Osteocyte (in vitro differentiated cells): ENCODE measurements at places on chromosomes 12 and 14. TPM values are rescaled to one million over a fixed set of nuclear protein-coding genes. Genes with fewer than 3 reads are reported as not detected.

- no peaks in the 10 kb centered on the region for H3K27me3 ChIP-seq
- H3K4me1 ChIP-seq = no peaks in the 10 kb centered on the region
- no peak overlapping the region for H3K4me3 ChIP-seq
- no peak overlapping the region for H3K27ac ChIP-seq
- no peaks in the 10 kb centered on the region for H3K36me3 ChIP-seq
- no peak for DNase-seq
Observed at GRCh38 chr12:8564656-8565055, 24.0 kb upstream of the CLEC4E start.

- no peak overlapping the region for H3K4me3 ChIP-seq
- H3K4me1 ChIP-seq = no peaks in the 10 kb centered on the region
- no peak overlapping the region for H3K27ac ChIP-seq
- DNase-seq = no peak
- H3K36me3 ChIP-seq = no peaks in the 10 kb centered on the region
Observed at GRCh38 chr14:69529563-69529962, 45.0 kb downstream of the PLEKHD1 start.

DNA sequence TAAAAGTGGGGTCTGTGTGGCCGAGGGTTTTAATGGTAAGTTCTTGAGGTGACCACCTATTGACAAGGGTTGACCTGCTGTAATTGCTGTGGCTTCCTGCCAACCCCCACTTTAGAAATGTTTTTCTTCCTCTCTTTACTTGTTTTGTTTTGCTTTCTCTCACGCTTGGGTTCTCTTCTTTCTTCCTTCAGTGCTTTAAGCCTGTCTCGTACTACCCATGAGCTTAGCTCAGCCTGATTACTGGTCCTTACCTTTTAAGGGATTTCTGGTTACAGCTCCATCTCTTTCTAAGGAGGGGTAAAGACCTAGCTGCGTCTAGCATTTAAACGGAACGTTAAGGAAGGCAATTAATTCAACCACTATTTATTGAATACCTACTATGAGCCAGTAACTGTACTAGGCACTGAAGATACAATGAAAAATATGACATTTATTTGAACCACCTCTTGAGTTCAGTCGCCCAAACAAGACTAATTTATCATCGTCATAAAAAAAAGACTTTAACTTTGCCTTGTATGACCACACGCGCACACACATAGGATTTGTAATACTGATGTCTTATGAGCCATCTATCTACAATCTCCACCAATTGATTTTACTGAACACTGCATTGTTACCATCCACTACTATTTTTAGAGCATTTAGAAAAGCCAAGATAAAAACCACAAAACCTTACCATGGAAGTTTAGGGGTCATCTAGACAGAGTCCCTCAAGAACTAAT is 888 bp upstream of the PPP1R12A start:
- no peaks in the 10 kb centered on the region for H3K27me3 ChIP-seq
- H3K4me3 ChIP-seq = peak overlapping the region; percentile 97
- DNase-seq = no peak
- peak overlapping the region; percentile 99 for H3K27ac ChIP-seq
- no peaks in the 10 kb centered on the region for H3K36me3 ChIP-seq
- H3K4me1 ChIP-seq = peaks cover 23% of the 10 kb centered on the region

- H3K4me3 ChIP-seq = no peak overlapping the region
- peaks cover 16% of the 10 kb centered on the region for H3K4me1 ChIP-seq
- peaks cover 4% of the 10 kb centered on the region for H3K36me3 ChIP-seq
- no peak for DNase-seq
- H3K27me3 ChIP-seq = no peaks in the 10 kb centered on the region
Observed at GRCh38 chr12:50637870-50638481, 125.9 kb upstream of the ATF1 start.

DNA sequence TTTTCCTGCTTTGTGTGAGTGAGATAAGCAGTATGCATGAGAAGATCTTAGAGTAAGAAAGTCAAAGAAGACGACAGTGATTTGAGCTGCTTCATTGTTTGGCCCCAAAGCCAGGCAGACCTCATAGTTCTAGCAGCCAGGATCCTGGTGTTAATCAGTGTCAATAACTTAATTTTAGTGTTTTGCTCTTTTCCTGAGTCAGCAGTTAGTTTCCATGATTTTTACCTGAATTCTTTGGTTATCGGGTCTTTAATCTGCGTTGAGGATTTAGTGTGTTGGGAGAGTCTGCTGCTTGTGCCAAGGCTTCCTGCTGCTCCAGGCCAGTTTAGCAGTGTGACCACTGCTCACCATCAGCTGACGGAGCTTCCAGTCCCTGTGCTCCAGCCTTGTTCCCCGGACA is 241.6 kb upstream of the SOX5 start:
- H3K27me3 ChIP-seq = no peaks in the 10 kb centered on the region
- no peak for DNase-seq
- H3K4me1 ChIP-seq = no peaks in the 10 kb centered on the region
- no peak overlapping the region for H3K27ac ChIP-seq
- H3K36me3 ChIP-seq = no peaks in the 10 kb centered on the region
- no peak overlapping the region for H3K4me3 ChIP-seq

DNA sequence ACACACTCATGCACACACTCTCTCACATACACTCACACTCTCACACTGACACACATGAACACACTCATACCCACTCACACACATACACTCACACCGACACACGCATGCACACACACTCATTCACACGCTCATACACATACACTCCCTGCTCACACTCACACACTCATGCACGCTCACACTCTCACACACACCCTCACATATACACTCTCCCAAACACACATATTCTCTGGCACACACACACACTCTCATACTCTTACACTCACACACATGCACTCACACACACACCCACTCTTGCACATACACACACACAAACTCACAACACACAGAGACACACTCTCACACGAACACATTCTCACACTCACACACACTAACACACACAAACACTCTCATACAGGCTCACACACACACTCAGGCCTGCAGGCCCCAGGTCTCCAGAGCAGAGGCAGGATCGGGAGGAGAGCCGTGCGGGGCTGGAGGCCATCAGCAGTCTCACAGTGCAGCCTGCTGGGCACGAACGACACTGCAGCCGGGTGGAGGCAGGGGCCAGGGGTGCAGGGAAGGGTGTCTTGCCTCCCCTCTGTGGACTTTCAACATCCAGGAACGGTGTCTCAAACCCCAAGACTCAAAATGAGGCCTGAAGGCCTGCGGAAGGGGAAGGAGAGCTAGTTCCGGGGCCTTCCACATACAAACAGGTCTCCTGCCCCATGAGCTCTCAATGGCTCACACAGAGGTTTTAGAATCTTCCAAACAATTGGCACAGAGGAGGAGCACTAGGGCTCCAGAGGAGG is 148.7 kb downstream of the ANO2 start:
- H3K36me3 ChIP-seq = no peaks in the 10 kb centered on the region
- no peak overlapping the region for H3K27ac ChIP-seq
- H3K4me3 ChIP-seq = no peak overlapping the region

The CALM1 gene
- 184 and 199 TPM in 2 replicates for total RNA-seq
